Pulmonary artery endothelial cell (primary cell): ENCODE measurements at places on chromosomes 3 and 15.

DNA sequence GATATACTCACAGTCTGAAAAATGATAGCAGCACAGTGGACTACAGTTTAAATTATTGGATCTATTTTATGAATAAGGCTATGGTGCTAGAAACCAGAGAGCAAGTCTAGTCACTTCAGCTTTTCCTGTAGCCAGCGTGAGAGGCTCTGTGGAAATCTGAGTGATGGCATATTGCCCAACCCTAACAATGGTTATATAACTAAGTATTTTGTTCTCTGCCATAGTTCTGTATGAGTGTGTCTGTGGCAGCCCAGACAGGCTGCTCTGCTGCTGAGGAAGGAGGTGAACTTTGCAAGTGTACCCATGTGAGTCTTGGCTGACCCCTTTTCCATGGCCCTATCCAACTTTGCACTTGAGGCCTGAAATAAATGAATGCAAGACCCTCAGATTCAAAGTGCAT, 105.7 kb downstream of the LRTM1 start:
- DNase-seq = no peak

DNA sequence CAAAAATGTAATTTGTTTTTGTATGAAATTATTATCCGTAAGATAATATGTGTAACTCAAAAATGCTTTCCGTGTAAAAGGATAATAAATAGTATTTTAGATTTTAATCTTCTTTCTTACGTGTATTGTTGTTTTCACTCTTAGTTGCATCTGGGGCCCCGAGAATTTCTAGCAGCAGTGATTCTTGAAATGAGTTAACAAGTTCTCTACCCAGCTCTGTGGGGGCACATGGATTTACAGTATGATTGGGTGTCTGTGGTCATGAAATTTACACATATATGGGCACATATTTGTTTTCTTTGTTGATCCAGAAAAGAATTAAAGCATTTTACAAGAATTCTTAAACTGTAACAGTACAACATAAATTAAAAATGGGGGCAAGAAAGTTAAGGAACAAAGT, 145.9 kb upstream of the LRRFIP2 start:
- no peak for DNase-seq

GRCh38 chr15:33612721-33613304, 302.0 kb downstream of the RYR3 start:
- DNase-seq = no peak

DNA sequence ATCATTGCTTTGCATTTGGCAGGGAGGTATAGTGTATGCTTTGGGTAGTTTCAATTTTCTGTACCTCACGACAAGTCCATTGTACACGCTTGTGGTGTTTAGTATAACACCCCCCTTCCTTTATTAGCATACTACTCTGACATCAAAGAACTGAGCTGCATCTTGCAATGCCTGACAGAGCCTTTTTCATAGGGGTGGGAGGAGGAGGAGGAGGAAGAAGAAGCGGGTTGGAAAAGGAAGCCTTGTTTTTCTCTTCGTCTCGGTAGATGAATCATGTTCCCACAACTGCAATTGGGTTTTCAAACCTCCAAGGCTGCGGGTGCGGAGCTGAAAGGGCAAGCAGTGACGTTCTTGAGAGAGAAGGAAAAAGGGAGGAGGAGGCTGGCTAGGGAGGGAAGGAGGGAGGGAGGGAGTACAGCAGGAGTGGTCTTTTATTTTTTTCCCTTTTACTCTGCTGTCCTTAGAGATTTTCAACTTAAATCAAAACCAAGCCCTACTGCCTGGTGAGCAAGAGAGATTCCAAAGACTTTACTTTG, 175.7 kb downstream of the KLHL25 start:
- peak; percentile 84 for DNase-seq

- DNase-seq = peak; percentile 69
These were observed 221.4 kb upstream of the NANOGP8 start for GRCh38 chr15:35306361-35306981.
